ENCODE measurements at places on chromosomes 4 and X.
A peak's percentile ranks its signal among the peaks of the same experiment; 100 is the strongest.

- DNase-seq, result no peak
- no peaks in the 10 kb centered on the region for H3K27me3 ChIP-seq
- H3K36me3 ChIP-seq, result no peaks in the 10 kb centered on the region
- no peaks in the 10 kb centered on the region for H3K4me1 ChIP-seq
- no peak overlapping the region for H3K4me3 ChIP-seq
- H3K27ac ChIP-seq, result no peak overlapping the region
Observed at GRCh38 chr4:136002316-136002715, 1530.0 kb downstream of the PCDH18 start.

DNA sequence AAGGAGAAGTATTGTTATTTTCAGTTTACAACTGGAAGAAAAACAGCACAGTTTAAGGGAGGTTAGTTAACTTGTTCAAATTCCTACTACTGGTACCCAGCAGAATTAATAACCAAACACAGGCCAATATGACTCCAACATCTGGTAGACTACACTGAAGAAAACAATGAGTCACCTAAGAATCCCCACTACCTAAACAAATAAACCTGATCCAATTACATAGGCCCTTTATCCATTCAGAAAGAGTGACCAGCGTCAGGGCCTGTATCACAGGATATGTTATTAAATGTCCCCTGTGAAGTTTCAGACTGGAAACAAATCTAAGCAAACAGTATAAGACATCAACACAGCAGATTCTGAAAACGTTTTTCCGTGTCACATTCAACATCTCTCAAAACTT, 492.5 kb upstream of the INTU start:
- no peaks in the 10 kb centered on the region for H3K27me3 ChIP-seq
- no peaks in the 10 kb centered on the region for H3K4me1 ChIP-seq
- no peak overlapping the region for H3K4me3 ChIP-seq
- H3K36me3 ChIP-seq, result no peaks in the 10 kb centered on the region
- no peak for DNase-seq
- no peak overlapping the region for H3K27ac ChIP-seq

- DNase-seq, result no peak
- no peak overlapping the region for H3K27ac ChIP-seq
- no peaks in the 10 kb centered on the region for H3K36me3 ChIP-seq
Observed at GRCh38 chrX:151762802-151763201, 28.3 kb downstream of the CNGA2 start.

DNA sequence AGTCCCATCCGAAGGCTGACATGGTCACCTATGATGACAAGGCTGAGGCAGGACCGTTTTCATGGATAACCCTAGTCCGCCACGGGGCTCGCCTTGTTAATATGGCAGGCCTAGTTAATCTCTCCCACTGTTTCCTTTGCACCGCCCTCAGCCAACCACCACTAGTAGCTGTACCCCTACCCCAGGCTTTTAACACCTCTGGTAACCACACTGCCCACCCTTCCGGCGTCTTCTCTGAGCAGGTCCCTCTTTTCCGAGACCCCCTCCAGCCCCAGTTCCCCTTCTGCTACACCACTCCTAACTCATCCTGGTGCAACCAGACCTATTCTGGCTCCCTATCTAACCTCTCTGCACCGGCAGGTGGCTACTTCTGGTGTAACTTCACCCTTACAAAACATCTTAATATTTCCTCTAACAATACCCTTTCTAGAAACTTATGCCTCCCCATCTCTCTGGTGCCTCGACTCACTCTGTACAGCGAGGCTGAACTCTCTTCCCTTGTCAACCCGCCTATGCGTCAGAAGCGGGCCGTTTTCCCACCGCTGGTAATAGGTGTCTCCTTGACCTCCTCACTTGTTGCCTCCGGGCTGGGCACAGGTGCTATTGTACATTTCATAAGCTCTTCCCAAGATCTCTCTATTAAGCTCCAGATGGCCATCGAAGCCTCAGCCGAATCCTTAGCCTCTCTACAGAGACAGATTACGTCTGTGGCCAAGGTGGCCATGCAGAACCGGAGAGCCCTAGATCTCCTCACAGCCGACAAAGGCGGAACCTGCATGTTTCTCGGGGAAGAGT, 964.4 kb downstream of the RPA4 start:
- H3K27me3 ChIP-seq, result no peaks in the 10 kb centered on the region
- H3K36me3 ChIP-seq, result no peaks in the 10 kb centered on the region
- no peak overlapping the region for H3K4me3 ChIP-seq
- no peak overlapping the region for H3K27ac ChIP-seq

- H3K4me3 ChIP-seq, result no peak overlapping the region
- H3K4me1 ChIP-seq, result peaks cover 2% of the 10 kb centered on the region
- DNase-seq, result peak; percentile 55
- H3K27ac ChIP-seq, result no peak overlapping the region
- no peaks in the 10 kb centered on the region for H3K36me3 ChIP-seq
Observed at GRCh38 chr4:26028793-26029567, 115.0 kb downstream of the SMIM20 start.

- DNase-seq, result no peak
- H3K4me3 ChIP-seq, result no peak overlapping the region
- H3K36me3 ChIP-seq, result no peaks in the 10 kb centered on the region
- no peak overlapping the region for H3K27ac ChIP-seq
Observed at GRCh38 chrX:39903937-39904336, 193.8 kb downstream of the BCOR start.

GRCh38 chr4:152935631-152936445, at the start of gene FHDC1:
Gene FHDC1 (plus strand): TSS chr4:152936323. CDS start chr4:152943058, 6,735 bp downstream.
- H3K36me3 ChIP-seq, result no peaks in the 10 kb centered on the region
- H3K27ac ChIP-seq, result no peak within 1 kb of the TSS
- H3K4me1 ChIP-seq, result peaks cover 22% of the 10 kb centered on the region
- peaks cover 50% of the 10 kb centered on the region for H3K27me3 ChIP-seq
- H3K4me3 ChIP-seq, result peak within 1 kb of the TSS; percentile 73
- peak; percentile 31 for DNase-seq

GRCh38 chrX:74536832-74537371, 77.5 kb downstream of the RLIM start:
- DNase-seq, result no peak
- H3K4me1 ChIP-seq, result peaks cover 13% of the 10 kb centered on the region
- H3K4me3 ChIP-seq, result peak overlapping the region; percentile 83
- H3K27ac ChIP-seq, result no peak overlapping the region
- H3K36me3 ChIP-seq, result no peaks in the 10 kb centered on the region

GRCh38 chr4:125994430-125994829, 679.7 kb downstream of the FAT4 start:
- H3K36me3 ChIP-seq, result no peaks in the 10 kb centered on the region
- no peak overlapping the region for H3K27ac ChIP-seq
- no peak overlapping the region for H3K4me3 ChIP-seq
- DNase-seq, result no peak

GRCh38 chr4:152359208-152360044, 176.5 kb downstream of the FBXW7 start:
- H3K36me3 ChIP-seq, result peaks cover 8% of the 10 kb centered on the region
- no peaks in the 10 kb centered on the region for H3K27me3 ChIP-seq
- H3K27ac ChIP-seq, result no peak overlapping the region
- H3K4me3 ChIP-seq, result no peak overlapping the region
- no peak for DNase-seq

GRCh38 chr4:121796283-121796682, 4.8 kb upstream of the EXOSC9 start:
- H3K4me3 ChIP-seq, result no peak overlapping the region
- no peak for DNase-seq
- peaks cover 7% of the 10 kb centered on the region for H3K27me3 ChIP-seq
- peaks cover 7% of the 10 kb centered on the region for H3K36me3 ChIP-seq
- peaks cover 21% of the 10 kb centered on the region for H3K4me1 ChIP-seq

- peaks cover 7% of the 10 kb centered on the region for H3K4me1 ChIP-seq
- H3K27ac ChIP-seq, result no peak overlapping the region
- DNase-seq, result no peak
- H3K27me3 ChIP-seq, result no peaks in the 10 kb centered on the region
- H3K4me3 ChIP-seq, result no peak overlapping the region
Observed at GRCh38 chr4:56773346-56773745, 48.2 kb downstream of the SPINK2 start.

DNA sequence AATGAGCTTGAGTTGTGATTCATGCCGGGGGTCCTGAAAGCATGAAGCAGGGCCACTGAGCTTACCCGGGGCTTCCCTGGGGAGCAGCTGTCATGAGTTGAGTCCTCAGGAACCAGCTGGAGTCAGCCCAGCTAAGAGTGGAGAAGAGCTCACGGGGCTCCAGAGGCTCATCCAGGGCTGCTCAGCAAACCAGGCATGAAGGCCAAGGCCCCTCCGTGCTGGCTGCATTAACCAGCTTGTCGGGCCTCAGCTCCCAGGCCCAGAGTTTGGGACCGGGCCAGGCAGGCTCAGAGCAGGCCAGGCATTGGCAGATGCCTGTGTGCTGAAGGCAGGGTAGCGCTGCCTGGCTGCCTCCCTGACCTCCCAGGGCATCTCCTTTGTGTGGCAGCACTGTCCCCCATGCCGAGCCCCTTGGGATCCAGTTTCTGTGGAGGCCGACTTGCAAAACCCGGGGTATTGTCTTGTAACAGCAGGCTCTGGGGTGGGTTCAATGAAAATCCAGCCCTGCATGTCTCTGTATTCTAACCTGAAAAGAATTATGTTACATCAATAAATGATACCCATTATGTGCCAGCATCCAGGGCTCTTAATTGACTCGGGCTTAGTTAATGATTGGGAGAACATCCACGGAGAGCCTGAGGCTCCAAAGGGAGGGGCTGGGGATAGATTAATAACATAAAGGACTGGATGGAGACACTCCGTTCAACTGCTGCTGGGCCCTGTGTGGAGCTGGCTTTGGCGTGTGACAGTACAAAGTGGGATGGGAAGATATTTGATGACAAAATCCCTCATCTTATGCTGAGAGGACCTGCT, 68.0 kb upstream of the MSX1 start:
- DNase-seq, result no peak
- no peak overlapping the region for H3K27ac ChIP-seq
- H3K4me3 ChIP-seq, result no peak overlapping the region
- H3K36me3 ChIP-seq, result peaks cover 6% of the 10 kb centered on the region
- peaks cover under 1% of the 10 kb centered on the region for H3K27me3 ChIP-seq

DNA sequence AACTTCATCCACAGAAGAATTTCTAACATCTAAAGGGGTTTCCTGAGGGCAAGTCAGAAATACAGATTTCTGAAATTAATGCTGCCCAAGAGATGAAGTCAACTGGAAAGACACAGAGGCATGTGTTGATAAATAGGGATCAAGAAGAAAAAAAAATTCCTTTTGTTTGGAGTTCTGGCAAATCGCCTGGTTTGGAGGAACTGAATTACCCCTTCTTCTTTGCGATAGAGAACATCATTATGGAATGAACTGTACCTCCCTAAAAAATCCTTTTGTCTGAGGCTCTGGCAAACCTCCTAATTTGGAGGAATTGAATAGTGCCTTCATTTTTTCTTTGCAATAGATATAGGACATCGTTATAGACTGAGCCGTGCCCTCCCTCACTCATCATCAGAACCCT, 200.9 kb downstream of the DHRSX start:
- DNase-seq, result no peak
- H3K36me3 ChIP-seq, result peaks cover 17% of the 10 kb centered on the region
- H3K4me1 ChIP-seq, result no peaks in the 10 kb centered on the region
- no peak overlapping the region for H3K27ac ChIP-seq

DNA sequence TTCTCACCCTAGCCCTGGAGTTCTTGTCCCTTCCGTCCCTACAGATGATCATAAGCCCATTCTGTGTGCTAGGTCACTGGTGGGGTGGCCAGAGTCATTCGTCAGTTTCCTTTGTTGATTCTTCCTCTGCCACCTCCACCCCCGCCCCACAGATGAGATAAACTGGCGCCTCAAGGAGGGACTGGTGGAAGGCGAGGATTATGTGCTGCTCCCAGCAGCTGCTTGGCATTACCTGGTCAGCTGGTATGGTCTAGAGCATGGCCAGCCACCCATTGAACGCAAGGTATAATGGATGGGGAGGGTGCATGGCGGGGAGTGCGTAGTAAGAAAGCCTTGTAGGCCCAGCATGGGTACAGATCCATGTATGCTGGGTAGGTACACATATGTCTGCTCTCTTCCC, 6.4 kb downstream of the USP11 start:
- no peak overlapping the region for H3K4me3 ChIP-seq
- DNase-seq, result no peak
- H3K27me3 ChIP-seq, result no peaks in the 10 kb centered on the region

GRCh38 chr4:24603343-24603742, 19.0 kb upstream of the DHX15 start:
- H3K27me3 ChIP-seq, result peaks cover 12% of the 10 kb centered on the region
- H3K4me1 ChIP-seq, result no peaks in the 10 kb centered on the region
- DNase-seq, result no peak

GRCh38 chrX:110684653-110685052, 111.0 kb downstream of the CHRDL1 start:
- H3K27me3 ChIP-seq, result no peaks in the 10 kb centered on the region
- H3K36me3 ChIP-seq, result no peaks in the 10 kb centered on the region
- H3K4me1 ChIP-seq, result no peaks in the 10 kb centered on the region

GRCh38 chrX:110915570-110915969, 120.0 kb upstream of the CHRDL1 start:
- no peak overlapping the region for H3K27ac ChIP-seq
- no peak overlapping the region for H3K4me3 ChIP-seq
- no peak for DNase-seq
- H3K27me3 ChIP-seq, result no peaks in the 10 kb centered on the region

- H3K4me1 ChIP-seq, result peaks cover 25% of the 10 kb centered on the region
- H3K27ac ChIP-seq, result peak overlapping the region; percentile 73
- H3K27me3 ChIP-seq, result no peaks in the 10 kb centered on the region
- no peak for DNase-seq
Observed at GRCh38 chr4:16196482-16197393, 29.5 kb downstream of the TAPT1 start.

GRCh38 chr4:149718500-149718899, 97.1 kb downstream of the IQCM start:
- no peak overlapping the region for H3K4me3 ChIP-seq
- H3K27ac ChIP-seq, result no peak overlapping the region
- H3K27me3 ChIP-seq, result no peaks in the 10 kb centered on the region
- DNase-seq, result no peak
- no peaks in the 10 kb centered on the region for H3K36me3 ChIP-seq

- no peaks in the 10 kb centered on the region for H3K36me3 ChIP-seq
- H3K27ac ChIP-seq, result no peak within 1 kb of the TSS
- no peaks in the 10 kb centered on the region for H3K4me1 ChIP-seq
- H3K27me3 ChIP-seq, result peaks cover 37% of the 10 kb centered on the region
- no peak for DNase-seq
Observed at GRCh38 chr4:8269535-8270417, at the start of gene HTRA3. Gene HTRA3 (plus strand): TSS chr4:8269754. CDS start chr4:8269969, 215 bp downstream.

DNA sequence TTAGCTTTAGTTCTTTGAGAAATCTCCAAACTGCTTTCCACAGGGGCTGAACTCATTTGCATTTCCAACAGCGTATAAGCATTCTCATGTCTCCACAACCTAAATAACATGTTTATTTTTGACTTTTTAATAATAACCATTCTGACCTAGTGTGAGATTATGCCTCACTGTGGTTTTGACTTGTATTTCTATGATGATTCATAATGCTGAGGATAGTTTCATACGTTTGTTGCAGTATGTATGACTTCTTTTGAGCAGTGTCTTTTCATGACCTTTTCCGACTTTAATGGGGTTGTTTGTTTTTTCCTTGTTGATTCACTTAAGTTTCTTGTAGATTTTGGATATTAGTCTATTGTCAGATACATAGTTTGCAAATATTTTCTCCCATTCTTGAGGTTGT, 1833.0 kb upstream of the PCDH10 start:
- no peak for DNase-seq
- H3K27me3 ChIP-seq, result no peaks in the 10 kb centered on the region
- no peaks in the 10 kb centered on the region for H3K4me1 ChIP-seq
- no peak overlapping the region for H3K27ac ChIP-seq
- no peak overlapping the region for H3K4me3 ChIP-seq

GRCh38 chr4:138805736-138806135, 209.8 kb upstream of the NOCT start:
- no peaks in the 10 kb centered on the region for H3K36me3 ChIP-seq
- H3K27me3 ChIP-seq, result peaks cover 11% of the 10 kb centered on the region
- no peak for DNase-seq
- H3K4me1 ChIP-seq, result no peaks in the 10 kb centered on the region
- H3K4me3 ChIP-seq, result no peak overlapping the region
- H3K27ac ChIP-seq, result no peak overlapping the region

Data from activated B cell treated with CpG ODN at 0.5 μM for 24 hours (primary cell).